ENCODE measurements at places on chromosomes 11 and 22.

DNA sequence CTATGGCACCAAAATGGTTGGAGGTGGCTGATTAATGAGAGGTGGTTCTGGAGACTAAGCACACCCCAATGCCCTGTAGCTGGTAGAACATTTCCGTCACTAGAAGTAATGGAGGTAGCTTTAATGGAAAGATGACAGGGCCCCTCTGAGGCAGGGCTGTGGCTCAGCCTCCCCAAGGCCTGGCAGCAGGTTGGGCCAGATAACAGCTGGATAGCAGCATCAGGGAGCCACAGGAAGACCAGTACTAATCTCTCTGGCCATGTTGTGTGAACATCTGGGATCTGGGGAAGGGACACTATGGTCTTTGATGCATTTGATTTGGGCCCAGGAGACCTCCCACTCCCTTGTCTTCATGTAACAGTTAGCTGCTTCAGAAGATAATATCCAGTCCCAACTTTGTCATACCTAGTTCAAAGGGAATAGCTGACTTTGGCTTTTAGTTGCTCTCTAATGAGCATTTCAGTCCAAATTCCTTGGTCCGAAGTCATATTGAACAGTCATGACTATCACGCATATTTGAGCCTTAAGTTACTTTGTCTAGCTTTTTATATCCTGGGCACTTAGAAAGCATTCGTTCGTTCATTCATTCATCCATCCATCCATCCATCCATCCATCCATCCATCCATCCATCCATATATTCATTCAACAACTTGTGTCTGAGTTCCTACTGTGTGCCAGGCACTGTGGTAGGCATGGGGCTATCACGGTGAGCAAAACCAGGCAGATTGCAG lies 53.0 kb upstream of the LMO2 start:
- DNase-seq, result no peak

GRCh38 chr11:126360049-126360446 lies 4.6 kb downstream of the ST3GAL4 start:
- no peak for DNase-seq

- DNase-seq, result no peak
These were observed at the start of gene RAB3IL1 for GRCh38 chr11:61917334-61918109. RAB3IL1 (minus strand) TSS chr11:61917566; CDS start chr11:61917367, 199 bp downstream.

DNA sequence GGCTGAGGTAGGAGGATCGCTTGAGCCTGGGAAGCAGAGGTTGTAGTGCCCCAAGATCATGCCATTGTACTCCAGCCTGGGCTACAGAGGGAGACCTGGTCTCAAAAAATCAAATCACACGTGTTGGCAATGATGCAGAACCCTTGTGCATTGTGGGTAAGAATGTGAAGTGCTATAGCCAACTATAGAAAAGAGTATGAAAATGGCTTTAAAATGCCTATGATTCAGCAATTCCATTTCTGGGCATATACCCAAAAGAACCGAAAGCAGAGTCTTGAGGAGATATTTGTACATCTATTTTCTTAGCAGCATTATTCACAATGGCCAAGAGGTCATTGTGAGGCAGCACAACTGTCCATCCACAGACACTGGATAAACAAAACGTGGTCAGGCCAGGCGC lies 2.6 kb upstream of the FADS3 start:
- DNase-seq, result no peak

- DNase-seq, result no peak
These were observed 13.9 kb upstream of the RASSF10 start for GRCh38 chr11:12995188-12995587.

- no peak for DNase-seq
These were observed 116.7 kb upstream of the NCAM1 start for GRCh38 chr11:112844517-112844916.

DNA sequence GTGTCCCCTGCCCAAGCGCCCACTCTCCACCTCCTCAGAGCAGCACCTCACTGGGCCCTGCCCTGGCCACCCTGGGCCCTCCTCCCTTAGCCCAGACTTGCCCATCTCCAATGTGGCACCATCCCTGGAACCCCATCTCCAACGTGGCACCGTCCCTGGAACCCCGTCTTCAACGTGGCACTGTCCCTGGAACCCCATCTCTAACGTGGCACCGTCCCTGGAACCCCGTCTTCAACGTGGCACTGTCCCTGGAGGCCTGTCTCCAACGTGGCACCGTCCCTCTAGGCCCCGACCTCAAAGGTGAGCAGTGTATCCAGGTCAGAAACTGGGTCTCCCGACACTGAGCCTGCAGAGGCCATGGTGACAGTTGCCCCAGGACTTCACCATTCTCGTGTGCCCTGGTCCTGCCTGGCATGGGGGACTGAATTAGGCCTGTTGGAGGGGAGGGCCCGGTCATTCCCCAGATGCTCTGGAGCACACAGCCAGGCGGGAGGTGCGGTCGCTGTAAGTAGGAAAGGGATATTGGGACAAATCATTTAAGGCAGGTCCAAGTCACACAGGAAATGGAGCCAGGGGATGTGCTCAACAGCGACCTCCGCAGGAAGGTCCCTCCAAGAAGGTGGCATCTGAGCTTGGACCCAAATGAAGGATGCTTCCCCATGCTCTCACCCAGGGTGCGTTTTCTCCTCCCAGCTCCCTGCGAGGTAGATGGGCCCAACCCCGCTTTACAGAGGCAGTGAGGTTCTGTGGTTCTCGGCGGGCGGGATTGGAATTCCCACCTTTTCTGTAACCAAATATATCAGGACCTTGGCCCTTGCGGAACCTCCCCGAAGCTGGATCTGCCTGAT lies 2.4 kb upstream of the CTSD start:
- no peak for DNase-seq

- peak; percentile 32 for DNase-seq
These were observed 852 bp downstream of the TRAF6 start for GRCh38 chr11:36509201-36509639.

- DNase-seq, result no peak
These were observed 31.6 kb downstream of the C11orf58 start for GRCh38 chr11:16770016-16770415.

Measured in stimulated activated CD4-positive, alpha-beta T cell treated with anti-CD3 and anti-CD28 coated beads, Interleukin-2, amount 100 ng/mL, for 4 hours (primary cell).